ENCODE measurements at places on chromosomes 6 and 20. TPM values are rescaled to one million over a fixed set of nuclear protein-coding genes. Genes with fewer than 3 reads are reported as not detected.

DNA sequence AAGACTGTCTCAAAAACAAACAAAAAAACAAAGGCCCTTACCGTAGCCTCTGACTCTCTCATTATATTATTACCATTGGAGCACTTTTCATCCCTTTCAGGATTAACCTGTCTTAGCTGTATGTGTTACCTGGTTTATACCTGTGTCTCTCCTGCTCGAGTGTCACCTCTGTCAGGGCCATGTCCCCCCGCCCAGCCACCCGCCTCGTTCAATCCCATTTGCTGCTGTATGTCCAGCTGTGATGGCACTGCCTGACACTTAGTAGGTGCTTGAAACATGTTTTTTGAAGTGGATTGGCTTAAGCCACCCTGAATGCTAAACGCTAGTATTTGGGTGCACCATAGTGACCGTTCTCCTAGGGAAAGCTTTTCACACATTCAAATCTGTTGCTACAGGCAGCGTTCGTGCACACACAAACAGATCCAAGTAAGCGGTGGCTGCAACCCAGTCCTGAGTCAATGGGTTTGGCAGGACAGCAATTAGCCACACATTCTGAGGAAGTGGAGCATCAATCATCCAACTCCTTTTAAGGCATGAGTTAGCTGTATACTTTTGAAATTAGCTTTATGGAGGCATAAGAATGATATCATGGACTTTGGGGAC lies 98.9 kb upstream of the ZNF217 start:
- no peaks in the 10 kb centered on the region for H3K27me3 ChIP-seq
- no peak overlapping the region for H3K27ac ChIP-seq

GRCh38 chr20:39021748-39022147 lies 59.6 kb downstream of the DHX35 start:
- DNase-seq: no peak
- no peaks in the 10 kb centered on the region for H3K4me1 ChIP-seq
- peaks cover 9% of the 10 kb centered on the region for H3K36me3 ChIP-seq
- H3K27ac ChIP-seq: no peak overlapping the region
- H3K4me3 ChIP-seq: no peak overlapping the region

The AKAP12 gene
- 0.93 TPM for total RNA-seq

DNA sequence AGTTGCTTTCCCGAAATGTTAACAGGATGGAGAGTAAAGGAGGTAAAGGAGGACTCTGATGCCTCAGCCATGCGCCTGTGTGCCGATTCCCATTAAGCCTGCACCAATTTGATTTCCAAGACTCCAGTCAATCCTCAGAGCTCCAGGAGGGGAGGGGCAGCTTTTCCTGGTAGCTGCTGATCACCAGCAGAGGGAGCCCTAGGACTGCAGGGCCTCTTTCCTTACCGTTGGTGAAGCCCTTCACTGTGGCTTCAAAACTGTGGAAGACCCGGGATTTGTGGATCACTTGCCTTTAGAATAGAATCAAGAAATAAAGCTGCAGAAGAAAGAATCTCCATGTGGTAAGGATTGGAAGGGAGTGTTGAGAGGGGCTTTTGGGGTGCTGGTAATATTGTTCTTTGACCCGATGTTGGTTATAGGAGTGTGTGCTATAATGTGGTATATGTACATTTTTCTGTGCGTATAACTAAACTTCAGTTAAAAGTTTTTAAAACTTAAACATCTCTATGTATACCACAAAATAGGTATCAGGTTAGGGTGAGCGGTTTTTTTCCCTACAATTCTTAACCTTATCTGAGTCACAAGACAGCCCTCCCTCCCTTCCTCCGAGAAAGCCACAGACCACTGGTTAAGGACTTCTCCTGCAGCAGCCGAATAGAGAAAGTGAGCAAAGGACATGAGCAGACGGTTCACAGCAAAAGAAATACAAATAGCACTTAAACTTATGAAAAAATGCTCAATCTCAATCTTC lies 6.9 kb upstream of the OSER1 start:
- no peak overlapping the region for H3K4me3 ChIP-seq
- no peaks in the 10 kb centered on the region for H3K27me3 ChIP-seq
- H3K4me1 ChIP-seq: peaks cover 49% of the 10 kb centered on the region
- peak; percentile 92 for DNase-seq

DNA sequence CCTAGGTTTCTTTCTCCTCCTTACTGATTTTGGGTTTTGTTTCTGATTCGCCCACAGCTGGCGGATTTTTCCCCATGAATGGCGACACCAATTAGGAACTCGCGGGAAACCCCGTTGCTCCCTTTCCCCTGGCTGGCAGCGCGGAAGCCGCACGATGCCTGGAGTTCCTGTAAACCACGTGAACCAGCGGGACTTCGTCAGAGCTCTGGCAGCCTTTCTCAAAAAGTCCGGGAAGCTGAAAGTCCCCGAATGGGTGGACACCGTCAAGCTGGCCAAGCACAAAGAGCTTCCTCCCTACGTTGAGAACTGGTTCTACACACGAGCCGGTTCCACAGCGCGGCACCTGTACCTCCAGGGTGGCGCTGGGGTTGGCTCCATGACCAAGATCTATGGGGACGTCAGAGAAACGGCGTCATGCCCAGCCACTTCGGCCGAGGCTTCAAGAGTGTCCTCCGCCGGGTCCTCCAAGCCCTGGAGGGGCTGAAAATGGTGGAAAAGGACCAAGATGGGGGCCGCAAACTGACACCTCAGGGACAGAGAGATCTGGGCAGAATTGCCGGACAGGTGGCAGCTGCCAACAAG lies 3.2 kb upstream of the SEC23B start:
- no peak overlapping the region for H3K4me3 ChIP-seq
- DNase-seq: no peak
- H3K36me3 ChIP-seq: no peaks in the 10 kb centered on the region
- H3K4me1 ChIP-seq: peaks cover 9% of the 10 kb centered on the region

GRCh38 chr6:167827583-167828324 lies 1.0 kb downstream of the AFDN start:
- no peaks in the 10 kb centered on the region for H3K27me3 ChIP-seq
- DNase-seq: peak; percentile 69
- H3K4me1 ChIP-seq: peaks cover 42% of the 10 kb centered on the region
- peak overlapping the region; percentile 99 for H3K4me3 ChIP-seq
- H3K27ac ChIP-seq: peak overlapping the region; percentile 94

DNA sequence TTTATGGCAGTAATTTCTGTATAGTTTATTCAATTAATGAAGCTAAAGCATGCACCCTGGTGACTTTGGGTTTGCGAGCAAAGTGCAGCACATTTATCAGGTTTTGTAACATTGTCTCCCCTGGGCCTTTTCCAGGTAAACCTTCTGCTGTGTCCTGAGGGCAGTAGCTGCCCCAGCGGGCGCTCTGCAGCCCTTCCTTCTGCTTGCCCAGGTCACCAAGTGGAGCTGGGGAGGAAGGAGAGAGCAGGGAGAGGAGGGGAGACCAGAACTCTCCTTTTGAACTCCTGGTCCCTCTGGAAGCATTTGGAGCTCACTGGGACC lies 145.6 kb downstream of the DLL1 start:
- no peak overlapping the region for H3K4me3 ChIP-seq
- H3K27me3 ChIP-seq: no peaks in the 10 kb centered on the region
- H3K4me1 ChIP-seq: no peaks in the 10 kb centered on the region
- H3K27ac ChIP-seq: no peak overlapping the region
- peak; percentile 3 for DNase-seq

DNA sequence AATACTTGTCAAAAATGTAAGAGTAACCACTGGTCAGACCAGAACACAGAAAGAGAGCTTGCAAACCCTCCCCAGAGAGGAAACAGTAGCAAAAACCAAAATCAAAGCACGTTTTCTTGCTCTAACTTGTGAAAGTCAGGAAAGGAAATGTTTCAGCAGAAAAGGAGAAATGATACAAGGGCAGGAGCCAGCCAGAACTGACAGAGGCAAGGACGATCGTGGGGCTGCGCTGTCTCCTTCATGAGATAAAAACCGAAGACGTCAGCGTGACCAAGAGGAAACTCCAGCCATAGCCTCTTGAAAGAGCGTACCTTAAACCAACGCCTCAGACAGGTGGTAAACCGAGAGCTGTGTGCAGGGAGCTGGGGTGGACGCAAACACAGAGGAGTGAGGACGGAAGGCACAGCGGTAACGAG lies 27.5 kb downstream of the LAMA5 start:
- H3K4me3 ChIP-seq: no peak overlapping the region
- no peaks in the 10 kb centered on the region for H3K27me3 ChIP-seq
- H3K27ac ChIP-seq: peak overlapping the region; percentile 40
- H3K36me3 ChIP-seq: peaks cover 27% of the 10 kb centered on the region

DNA sequence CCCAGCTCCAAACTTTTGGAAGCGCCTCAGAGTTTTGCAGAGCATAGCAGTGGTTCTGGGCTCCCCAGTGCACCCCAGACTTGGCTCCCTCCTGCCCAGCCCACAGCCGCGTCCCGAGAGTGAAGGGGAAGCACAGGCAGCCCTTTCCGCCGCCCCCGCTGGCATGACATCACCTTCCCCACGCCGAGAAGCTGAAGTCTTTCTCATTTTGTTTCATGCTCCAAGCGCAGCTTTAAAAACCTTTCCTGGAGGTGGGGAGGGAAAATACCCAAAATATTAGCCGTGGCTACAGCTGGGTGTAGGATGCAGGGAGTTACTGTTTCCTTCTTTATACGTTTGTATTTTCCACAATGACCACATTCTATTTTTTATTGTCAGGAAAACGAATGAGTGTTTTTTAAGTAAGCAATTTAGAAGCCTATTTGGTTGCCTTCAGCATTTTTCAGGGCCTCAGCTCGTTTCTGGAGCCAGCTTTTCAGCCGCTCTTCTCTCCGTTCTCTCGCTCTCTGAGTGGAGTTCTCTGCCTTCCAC lies 72.9 kb downstream of the SNX5 start:
- no peak for DNase-seq
- H3K4me3 ChIP-seq: no peak overlapping the region
- H3K27me3 ChIP-seq: no peaks in the 10 kb centered on the region
- H3K27ac ChIP-seq: no peak overlapping the region

DNA sequence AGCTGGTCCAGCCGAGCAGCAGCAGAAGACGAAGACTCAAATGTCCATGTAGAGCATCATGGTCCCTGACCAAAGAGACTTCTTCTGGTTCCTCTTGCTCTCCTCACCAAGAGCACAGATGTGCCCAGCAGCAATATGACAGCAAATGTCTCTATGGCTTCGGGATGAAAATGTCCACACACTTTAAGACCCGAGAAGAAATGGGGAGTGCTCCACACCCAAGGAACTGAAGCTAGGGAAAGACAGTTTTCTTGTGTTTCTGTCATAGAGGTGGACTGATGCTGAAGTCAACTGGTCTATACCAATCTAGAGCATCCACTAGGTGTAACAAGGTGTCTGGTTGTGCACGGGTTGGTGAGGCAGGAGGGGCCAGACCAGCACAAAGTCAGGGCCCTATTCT lies 4.5 kb upstream of the CPNE1 start:
- H3K4me3 ChIP-seq: no peak overlapping the region
- no peaks in the 10 kb centered on the region for H3K36me3 ChIP-seq
- no peak for DNase-seq
- no peaks in the 10 kb centered on the region for H3K27me3 ChIP-seq

DNA sequence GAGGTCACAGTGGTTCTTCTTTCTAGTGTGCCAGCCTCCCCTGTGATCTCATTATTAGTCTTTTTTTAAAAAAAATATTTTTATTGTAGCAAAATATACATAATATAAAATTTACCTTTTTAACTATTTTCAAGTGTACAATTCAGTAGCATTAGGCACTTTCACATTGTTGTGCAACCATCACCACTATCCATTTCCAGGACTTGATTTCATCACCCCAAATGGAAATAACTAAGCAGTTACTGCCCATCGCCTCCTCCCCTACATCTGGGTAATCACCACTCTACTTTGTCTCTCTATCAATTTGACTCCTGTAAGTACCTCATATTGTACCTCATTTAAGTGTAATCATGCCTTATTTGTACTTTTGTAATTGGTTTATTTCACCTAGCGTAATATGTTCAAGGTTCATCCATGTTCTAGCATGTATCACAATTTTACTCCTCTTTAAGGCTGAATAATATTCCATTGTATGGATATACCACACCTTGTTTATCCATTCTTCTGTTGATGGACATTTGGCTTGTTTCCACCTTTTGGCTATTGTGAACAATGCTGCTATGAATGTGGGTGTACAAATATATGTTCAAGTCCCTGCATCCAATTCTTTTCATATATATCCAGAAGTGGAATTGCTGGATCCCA lies 68.6 kb upstream of the FYN start:
- 0 out of 2 replicates have a peak, but pooled peaks cover 9% of the 10 kb centered on the region for H3K4me1 ChIP-seq
- H3K36me3 ChIP-seq: no peaks in the 10 kb centered on the region
- no peak for DNase-seq
- no peaks in the 10 kb centered on the region for H3K27me3 ChIP-seq

The C6orf118 gene
- not detected for total RNA-seq

DNA sequence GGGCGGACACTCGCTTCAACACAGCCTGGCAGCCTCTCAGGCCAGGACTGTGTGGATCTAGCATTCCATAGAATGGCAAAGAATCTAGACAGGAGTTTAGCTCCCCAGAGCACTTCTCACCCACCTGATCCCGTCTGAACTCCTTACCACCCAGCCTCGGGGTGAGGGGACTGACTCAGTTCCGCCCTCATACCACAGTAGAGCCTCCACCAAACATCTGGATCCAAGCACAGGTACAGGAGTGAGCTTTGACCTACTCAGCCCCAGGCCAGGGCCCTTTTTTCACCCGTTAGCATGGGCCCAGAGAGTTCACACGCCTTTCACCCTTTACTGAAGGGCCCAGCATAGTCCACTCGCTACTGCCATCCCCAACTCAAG lies 715 bp downstream of the PSMF1 start:
- H3K27me3 ChIP-seq: no peaks in the 10 kb centered on the region
- peak overlapping the region; percentile 74 for H3K27ac ChIP-seq
- DNase-seq: no peak

- H3K4me3 ChIP-seq: peak overlapping the region; percentile 79
- peaks cover 8% of the 10 kb centered on the region for H3K4me1 ChIP-seq
- no peaks in the 10 kb centered on the region for H3K27me3 ChIP-seq
- peak; percentile 68 for DNase-seq
- H3K36me3 ChIP-seq: no peaks in the 10 kb centered on the region
These were observed 1.8 kb upstream of the SAMD5 start for GRCh38 chr6:147506704-147507114.

GRCh38 chr6:166836785-166837718 lies 119.3 kb downstream of the RNASET2 start:
- no peaks in the 10 kb centered on the region for H3K36me3 ChIP-seq
- H3K4me1 ChIP-seq: no peaks in the 10 kb centered on the region
- H3K27ac ChIP-seq: no peak overlapping the region

The CDH22 gene
- total RNA-seq: 0.11 TPM

GRCh38 chr6:166419717-166420116 lies 37.0 kb upstream of the MPC1 start:
- H3K4me1 ChIP-seq: peaks cover 6% of the 10 kb centered on the region
- H3K36me3 ChIP-seq: no peaks in the 10 kb centered on the region
- no peak overlapping the region for H3K4me3 ChIP-seq
- DNase-seq: no peak
- no peak overlapping the region for H3K27ac ChIP-seq

The JAG1 gene
- 69.1 TPM for total RNA-seq

All from Caco-2 (cell line).